MM.1S (cell line): ENCODE measurements at places on chromosomes 3 and 15.

DNA sequence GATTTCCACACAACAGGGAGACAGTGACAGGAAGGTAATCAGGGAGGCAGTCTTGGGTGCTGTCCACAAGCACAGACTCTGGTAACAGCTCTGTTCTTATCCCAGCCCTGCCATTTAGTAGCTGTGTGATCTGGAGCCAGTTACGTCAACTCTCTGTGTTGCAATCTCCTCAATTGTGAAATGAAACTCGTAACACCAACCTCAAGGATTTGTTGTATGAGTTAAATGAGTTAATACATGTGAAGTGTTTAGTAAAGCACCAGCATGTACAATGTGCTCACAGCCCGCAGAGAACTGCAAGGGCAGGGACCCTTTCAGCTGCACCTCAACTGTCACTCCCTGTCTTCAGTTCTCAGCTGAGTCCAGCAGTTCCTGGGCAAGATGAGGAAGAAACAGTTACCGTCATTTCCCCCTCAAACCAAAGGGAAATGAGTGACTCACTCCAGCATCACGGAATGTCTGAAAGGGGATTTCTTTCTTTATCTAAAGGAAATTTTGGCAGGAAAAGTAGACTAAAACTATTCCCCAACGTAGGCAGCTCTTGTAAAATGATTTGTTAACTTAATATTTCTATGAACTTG is 39.9 kb upstream of the MB21D2 start:
- no peak for DNase-seq

GRCh38 chr3:42683875-42684598 is 1.3 kb upstream of the KLHL40 start:
- DNase-seq = peak; percentile 14

DNA sequence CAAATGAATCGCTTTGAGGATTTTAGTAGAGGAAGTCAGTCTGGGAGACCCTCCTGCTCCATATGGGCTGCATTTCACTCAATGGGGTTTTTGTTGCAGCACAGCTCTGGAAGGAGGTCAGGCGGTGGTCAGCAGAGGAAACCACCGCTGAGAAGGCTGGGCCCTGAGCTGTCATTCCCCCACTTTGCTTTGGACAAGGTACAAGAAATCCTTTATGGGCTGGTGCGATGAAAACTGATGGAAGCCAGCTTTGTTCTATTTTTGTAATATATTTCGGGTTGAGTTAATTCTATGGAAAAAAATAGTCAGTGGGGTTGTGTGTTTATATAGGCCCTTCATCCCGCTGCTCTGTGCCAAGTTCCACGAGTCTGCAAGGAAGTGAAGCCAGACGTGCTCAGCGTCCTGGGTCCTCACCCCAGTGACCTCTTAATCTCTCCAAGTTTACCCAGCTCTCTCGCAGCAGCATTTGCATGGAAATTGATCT is 157.1 kb upstream of the TMC3 start:
- DNase-seq = no peak

DNA sequence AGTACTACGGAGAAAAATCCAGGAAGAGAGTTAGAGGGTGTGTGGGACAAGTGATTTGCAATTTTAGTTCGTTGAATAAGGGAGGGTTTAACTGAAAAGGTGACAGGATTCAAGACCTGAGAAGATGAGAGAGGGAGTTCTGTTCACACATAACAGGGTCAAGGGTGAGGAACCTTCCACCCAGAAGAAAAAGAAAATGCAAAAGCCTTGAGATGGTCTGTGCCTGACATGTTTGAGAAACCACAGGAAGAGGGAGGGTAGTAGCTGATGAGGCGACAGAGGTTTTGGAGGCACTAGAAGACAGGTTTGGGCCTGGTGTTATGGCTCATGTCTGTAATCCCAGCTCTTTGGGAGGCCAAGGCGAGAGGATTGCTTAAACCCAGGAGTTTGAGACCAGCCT is 591 bp upstream of the SLC25A20 start:
- peak; percentile 42 for DNase-seq

GRCh38 chr15:44394062-44394461 is 33.4 kb upstream of the CTDSPL2 start:
- DNase-seq = no peak

- no peak for DNase-seq
Observed at GRCh38 chr15:65420975-65421359, 1.8 kb downstream of the IGDCC4 start.

GRCh38 chr15:98795980-98796379 is 147.6 kb downstream of the IGF1R start:
- DNase-seq = no peak

- no peak for DNase-seq
Observed at GRCh38 chr3:156751461-156752025, 74.6 kb upstream of the LEKR1 start.

- DNase-seq = no peak
Observed at GRCh38 chr3:54986294-54986693, 58.4 kb upstream of the LRTM1 start.

DNA sequence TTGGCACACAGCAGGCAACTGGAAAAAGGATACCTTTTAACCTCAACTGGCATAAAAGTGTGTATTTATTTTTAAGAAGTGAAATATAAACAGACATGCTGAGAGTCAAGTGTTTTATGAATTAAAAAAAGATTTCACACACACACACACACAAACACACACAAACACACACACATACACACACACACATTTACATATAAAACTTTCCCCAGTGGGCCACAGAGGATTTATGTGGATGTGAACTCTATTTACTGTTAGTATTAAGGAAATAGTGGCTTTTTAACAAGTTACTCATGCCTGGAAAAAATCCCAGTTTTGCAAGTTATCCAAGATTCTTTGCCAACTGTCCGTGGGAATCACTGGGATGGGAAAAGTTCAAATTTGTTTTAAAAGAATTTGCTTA is 725.9 kb upstream of the NR2F2 start:
- no peak for DNase-seq

DNA sequence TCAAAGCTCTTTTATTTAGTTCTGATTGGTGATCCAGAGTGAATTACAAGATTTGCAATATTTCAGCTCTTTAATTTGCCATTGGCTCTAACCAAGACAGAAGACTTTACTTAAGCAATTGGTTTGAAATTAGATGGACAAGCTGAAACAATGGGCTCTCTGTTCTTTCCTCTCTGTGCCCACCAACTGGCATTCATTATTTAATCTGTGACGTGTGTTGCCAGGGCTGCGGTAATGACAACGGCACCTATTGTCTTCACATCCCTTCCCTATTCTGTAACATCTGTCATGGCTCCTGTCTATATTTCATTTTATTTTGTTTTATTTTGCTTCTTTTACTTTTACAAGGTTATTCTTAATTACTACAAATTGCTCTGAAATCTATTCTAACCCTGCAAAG is 33.9 kb downstream of the PLD1 start:
- no peak for DNase-seq

DNA sequence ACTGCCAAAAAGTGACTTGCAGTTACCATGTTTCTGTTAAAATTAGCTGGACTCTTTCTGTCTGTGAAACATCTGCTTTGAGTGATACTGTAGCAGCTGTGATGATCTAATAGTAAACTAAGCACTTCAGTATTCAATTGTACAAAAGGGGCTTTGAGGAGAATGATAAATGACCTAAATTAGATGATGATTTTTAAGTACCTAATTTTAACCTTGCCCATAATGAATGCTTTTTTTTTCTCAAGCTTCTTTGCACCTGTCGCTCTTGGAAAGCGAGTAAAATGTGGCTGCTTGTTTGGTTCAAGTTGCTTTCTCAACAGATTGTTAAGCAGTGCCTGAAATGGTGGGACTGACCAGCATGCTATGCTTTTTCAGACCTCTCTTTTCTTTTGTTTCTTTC is 752.3 kb downstream of the EPHA3 start:
- DNase-seq = no peak
